Amygdala (tissue), 56 donors: ENCODE measurements at places on chromosomes 5 and 9.

DNA sequence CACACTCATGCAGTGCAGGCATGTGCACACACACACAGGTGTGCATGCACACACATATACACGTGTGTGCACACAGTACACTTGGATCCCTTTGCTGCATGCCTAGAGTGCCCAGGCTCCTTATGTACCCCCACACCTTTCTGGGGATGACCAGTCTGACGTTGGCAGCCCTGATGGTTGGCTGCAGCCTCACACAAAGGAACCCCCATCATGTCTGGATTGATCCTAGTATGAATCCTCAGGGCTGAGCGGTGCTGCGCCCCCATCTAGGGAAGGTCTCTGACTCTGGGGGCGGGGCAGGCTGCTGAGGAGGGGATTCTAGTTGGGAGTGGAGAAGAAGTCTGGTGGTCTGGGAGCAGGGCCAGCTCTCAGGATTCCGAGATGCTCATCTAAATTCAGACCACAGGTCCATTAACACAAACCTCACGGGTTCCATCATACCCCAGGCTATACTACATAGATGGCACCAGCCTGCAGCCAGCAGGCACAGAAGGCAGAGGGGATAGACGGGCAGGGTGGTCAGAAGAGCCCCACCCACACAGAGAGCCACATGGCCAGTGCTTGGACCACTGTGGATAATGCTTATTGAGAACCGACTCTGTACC, 50.5 kb upstream of the OLFM1 start:
- no peak for DNase-seq

DNA sequence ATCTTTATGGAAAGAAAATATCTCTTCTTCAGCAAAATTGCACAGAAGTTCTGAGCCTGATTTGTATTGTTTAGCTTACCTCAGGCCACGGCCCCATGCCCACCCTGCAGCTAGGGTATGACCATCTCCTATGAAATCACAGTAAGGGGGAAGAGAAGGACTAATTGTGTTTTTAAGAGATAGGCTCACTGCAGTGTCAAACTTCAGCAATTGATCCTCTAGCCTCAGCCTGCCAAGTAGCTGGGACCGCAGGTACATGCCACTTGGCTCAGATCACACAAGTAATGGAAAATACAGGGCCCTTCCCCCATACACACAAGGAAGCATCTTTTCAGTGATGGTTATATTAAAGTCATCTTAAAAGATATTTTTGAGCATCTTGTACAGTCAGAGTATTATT, 60.0 kb downstream of the DMAC1 start:
- no peak for DNase-seq

- no peak for DNase-seq
Observed at GRCh38 chr5:87252283-87252605, 15.4 kb upstream of the RASA1 start.

DNA sequence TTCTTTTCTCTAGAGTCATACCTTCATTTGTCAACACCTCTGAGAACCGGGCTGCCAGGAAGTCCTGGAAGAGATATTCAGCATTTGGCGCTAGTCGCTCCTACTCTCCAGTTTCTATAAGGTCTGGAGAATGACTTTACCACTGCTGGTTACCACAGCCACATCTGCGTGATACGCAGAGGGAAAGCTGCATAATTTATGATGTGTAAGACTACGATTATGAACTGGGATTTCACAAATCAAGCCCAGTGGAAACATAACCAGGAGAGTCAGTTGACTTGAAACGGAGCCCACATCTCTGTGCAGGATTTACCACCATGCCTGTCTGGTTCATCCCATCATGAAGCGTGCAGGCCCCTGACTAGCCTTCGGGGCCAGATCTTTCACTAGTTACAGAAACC, 72.6 kb downstream of the FGF1 start:
- DNase-seq: no peak

GRCh38 chr5:160324886-160325285, 12.5 kb upstream of the CCNJL start:
- DNase-seq: no peak

DNA sequence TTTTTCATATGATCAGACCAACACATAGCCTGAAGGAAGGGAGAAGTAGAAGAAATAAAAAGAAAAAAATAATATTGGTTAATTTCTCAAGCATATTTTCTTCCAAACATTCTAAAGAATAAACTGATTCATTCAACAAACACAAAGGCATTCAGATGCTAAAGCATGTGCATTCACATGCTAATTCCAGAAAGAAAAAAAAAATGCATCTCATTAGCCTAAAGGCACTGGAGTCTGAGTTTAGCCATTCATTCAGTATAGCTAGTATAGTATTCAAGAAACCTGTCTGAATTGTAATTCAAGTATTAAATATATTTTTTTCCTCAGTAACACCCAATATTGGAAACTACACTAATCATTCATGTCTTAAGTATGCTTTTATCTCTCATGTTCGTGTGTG, 61.0 kb upstream of the FER start:
- DNase-seq: no peak

GRCh38 chr5:4373051-4373820, 766.9 kb upstream of the ADAMTS16 start:
- DNase-seq: no peak

DNA sequence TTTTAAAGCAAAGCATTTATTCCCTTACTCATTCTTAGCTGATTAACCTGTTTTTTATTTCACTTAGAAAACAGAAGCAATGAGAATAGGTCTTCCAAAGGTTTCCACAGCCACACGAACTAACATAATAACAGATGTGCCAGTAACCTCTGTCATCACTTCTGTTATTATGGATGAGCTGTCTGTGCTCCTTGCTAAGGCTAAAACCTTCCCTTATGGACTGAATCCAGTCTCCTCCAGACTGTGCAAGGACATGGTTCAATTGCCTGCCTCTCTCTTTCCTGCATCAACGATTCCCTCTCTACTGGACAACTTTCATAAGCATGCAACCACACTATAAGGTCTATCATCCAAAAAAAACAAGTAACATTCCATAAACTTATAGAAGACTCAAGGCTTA, 1446.2 kb downstream of the MAT2B start:
- DNase-seq: no peak
